Esophagus muscularis mucosa (tissue), 4 donors: ENCODE measurements at places on chromosomes 3 and 15. TPM values are rescaled to one million over a fixed set of nuclear protein-coding genes. Genes with fewer than 3 reads are reported as not detected.

DNA sequence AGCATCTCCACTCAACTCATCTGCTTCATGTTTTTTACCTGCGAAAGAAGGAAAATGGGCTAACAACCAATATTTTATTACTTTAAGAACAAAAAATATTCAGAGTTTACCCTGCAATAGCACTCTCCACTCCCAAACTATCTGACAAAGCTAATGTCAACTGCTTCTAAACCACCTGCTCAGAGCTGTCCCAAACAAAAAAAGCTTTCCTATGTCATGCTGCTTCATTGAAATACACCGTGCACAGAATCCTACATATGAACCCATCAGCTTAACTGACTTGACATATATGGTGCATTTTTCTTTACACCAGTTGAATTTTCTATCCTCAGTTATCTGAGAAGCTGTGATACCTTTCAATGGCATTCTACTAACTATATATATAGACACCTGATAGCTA lies 16.5 kb downstream of the SLTM start:
- no peaks in the 10 kb centered on the region for H3K27me3 ChIP-seq
- no peak for DNase-seq

The ADPRH gene
- total RNA-seq: 15.0 TPM

- H3K4me1 ChIP-seq: no peaks in the 10 kb centered on the region
- H3K4me3 ChIP-seq: no peak overlapping the region
- H3K27ac ChIP-seq: no peak overlapping the region
- H3K36me3 ChIP-seq: no peaks in the 10 kb centered on the region
- no peak for DNase-seq
- no peaks in the 10 kb centered on the region for H3K27me3 ChIP-seq
Observed at GRCh38 chr3:8638994-8639658, 5.5 kb downstream of the SSUH2 start.

The POLQ gene
- total RNA-seq: 0.13 TPM

DNA sequence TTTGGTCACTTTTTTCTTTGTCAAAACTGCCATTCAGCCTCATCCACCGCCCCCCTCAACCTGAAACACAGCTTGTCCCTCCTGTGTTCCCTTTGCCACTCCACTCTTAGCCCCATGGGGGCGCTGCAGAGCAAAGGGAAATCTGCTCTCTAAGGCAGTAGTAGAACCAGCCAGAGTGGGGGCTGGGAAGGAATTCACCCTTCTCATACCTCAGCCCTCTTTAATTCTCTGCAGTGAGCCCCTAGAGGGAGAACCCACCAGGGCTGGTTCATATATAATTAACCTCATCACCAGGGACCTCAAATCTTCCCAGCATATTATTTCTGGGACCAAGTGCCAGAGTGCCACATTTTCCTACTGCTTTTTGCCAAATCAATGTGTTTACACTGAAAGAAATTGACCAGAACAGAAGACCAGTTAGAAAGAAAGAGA lies 2.8 kb upstream of the BCL6 start:
- peaks cover 50% of the 10 kb centered on the region for H3K4me1 ChIP-seq
- H3K36me3 ChIP-seq: no peaks in the 10 kb centered on the region
- H3K4me3 ChIP-seq: no peak overlapping the region
- H3K27ac ChIP-seq: peak overlapping the region; percentile 98
- no peaks in the 10 kb centered on the region for H3K27me3 ChIP-seq

GRCh38 chr15:83657549-83657948 lies 3.6 kb downstream of the ADAMTSL3 start:
- H3K27ac ChIP-seq: peak overlapping the region; percentile 40
- DNase-seq: no peak
- H3K4me1 ChIP-seq: peaks cover 63% of the 10 kb centered on the region
- peaks cover 21% of the 10 kb centered on the region for H3K27me3 ChIP-seq

DNA sequence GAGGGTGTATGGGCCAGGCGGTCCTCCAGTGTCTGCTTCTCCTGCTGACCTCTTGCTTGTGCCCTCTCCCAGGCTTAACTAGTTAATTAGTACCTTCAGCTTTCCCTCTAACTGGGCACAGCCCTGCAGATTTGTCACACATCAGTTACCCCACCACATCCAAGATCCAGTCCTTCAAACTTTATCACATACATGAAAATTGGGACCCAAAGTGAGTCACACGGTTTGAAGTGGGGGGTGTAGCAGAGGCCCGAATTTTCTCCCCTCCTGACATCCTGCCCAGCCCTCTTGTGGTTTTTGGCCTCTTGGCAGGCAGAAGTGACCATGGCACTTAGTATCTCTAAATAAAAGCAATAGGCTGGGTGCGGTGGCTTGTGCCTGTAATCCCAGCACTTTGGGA lies 3.9 kb downstream of the MAPKAPK3 start:
- no peaks in the 10 kb centered on the region for H3K27me3 ChIP-seq
- H3K4me3 ChIP-seq: no peak overlapping the region
- H3K27ac ChIP-seq: no peak overlapping the region
- H3K36me3 ChIP-seq: peaks cover 9% of the 10 kb centered on the region

- no peaks in the 10 kb centered on the region for H3K4me1 ChIP-seq
- no peak overlapping the region for H3K4me3 ChIP-seq
- H3K36me3 ChIP-seq: no peaks in the 10 kb centered on the region
Observed at GRCh38 chr3:161770484-161771386, 274.1 kb downstream of the OTOL1 start.

DNA sequence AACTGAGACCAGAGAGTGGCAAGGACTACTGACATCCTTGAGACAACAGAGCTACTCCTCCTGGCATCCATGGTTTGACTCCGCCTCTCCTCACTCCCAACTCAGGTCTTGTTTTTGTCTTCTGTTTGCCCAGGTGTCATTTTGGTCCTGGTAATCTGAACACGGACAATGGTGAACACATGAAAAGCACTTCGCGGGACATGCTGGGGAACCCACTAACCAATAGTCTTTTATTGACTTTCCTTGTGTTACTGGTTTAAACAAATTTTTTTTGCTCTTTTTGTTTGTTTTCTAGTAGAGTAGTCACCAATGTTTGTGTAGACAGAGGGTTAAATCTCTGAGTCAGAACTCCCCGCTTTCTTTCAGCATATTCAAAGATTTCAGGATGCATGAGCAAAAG lies 38.4 kb downstream of the LARP6 start:
- DNase-seq: no peak
- H3K4me1 ChIP-seq: peaks cover 6% of the 10 kb centered on the region
- no peaks in the 10 kb centered on the region for H3K27me3 ChIP-seq
- no peak overlapping the region for H3K27ac ChIP-seq
- no peaks in the 10 kb centered on the region for H3K36me3 ChIP-seq

- no peaks in the 10 kb centered on the region for H3K4me1 ChIP-seq
- peaks cover 17% of the 10 kb centered on the region for H3K36me3 ChIP-seq
- DNase-seq: no peak
- H3K27ac ChIP-seq: no peak overlapping the region
- no peak overlapping the region for H3K4me3 ChIP-seq
Observed at GRCh38 chr3:196889844-196890708, 22.4 kb downstream of the SENP5 start.

The RBM6 gene
- total RNA-seq: 72.0 TPM

DNA sequence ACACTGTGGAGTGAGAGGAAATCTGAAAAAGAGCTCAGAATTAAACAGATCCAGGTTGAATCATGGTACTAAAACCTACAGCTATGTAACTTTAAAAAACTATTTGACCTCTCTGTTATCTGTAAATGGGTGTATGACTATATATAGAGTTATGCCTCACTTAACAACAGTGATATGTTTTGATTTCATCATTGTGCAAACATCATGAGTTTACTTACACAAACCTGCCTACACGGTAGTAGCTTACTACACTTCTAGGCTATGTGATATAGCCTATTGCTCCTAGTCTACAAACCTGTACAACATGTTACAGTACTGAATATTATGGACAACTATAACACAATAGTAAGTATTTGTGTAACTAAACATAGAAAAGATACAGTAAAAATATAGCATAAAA lies 191.6 kb upstream of the MEIS2 start:
- no peaks in the 10 kb centered on the region for H3K27me3 ChIP-seq
- H3K36me3 ChIP-seq: no peaks in the 10 kb centered on the region
- no peak overlapping the region for H3K27ac ChIP-seq
- no peak for DNase-seq
- no peak overlapping the region for H3K4me3 ChIP-seq

The NEK10 gene
- total RNA-seq: 1.4 TPM

DNA sequence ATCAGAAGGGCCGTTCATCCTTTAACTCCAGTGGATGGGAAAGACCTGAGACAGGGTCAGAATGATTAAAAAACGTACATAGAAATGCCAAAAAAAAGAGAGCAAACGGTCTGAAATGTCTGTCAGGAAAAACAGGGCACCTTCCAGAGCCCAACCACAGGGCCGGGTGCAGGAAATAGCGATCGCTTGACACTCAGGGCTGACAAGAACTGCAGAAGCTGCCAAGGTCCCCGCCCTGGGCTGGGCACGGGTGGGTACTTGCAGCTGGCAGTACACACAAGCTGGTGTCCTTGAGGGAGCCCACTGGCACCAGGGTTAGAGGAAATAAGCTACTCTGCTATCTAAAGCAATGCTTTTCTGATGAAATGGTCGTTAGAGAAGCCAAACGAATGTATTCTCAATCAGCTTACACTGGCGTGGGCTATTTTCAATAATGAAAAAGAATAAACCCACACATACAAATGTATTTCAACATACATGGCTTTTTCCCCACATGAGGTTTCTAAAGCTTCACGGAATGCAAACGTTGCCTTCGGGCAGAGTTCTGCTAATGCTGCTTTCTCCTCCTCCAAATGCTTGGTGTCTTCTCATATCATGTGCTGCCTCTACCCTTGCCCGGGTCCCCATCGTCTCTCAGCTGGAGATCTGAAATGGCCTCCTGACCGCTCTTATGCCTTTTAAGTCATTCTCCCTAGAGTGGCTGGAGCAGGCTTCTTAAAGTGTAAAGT lies 15.6 kb downstream of the FRMD4B start:
- H3K27ac ChIP-seq: peak overlapping the region; percentile 24
- no peaks in the 10 kb centered on the region for H3K36me3 ChIP-seq
- H3K4me3 ChIP-seq: no peak overlapping the region
